ENCODE measurements at places on chromosomes 5 and 9.

DNA sequence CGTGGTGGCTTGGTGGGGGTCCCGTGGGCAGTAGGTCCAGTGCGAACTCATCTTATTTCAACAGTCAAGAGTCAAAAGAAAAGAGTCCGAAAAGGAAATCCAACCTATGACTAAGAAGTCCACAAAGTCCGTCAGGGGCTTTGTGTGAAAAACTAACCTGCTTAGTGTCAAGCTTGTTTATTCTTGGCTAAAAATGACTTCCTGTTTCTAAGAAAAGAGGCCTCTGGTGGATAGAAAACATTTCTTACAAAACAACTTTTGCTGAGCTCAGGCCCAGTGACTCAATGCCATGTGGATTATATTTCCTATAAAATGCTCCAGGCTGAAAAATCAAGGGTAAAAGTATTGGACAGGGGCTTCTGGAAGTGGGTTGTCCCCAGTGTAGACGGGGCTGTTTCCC is 105.9 kb downstream of the GADD45G start:
- DNase-seq = no peak

- no peak for DNase-seq
Measured at GRCh38 chr5:147712598-147712997, 69.9 kb downstream of the JAKMIP2 start.

GRCh38 chr5:79157305-79157704 is 45.7 kb downstream of the BHMT start:
- DNase-seq = no peak

DNA sequence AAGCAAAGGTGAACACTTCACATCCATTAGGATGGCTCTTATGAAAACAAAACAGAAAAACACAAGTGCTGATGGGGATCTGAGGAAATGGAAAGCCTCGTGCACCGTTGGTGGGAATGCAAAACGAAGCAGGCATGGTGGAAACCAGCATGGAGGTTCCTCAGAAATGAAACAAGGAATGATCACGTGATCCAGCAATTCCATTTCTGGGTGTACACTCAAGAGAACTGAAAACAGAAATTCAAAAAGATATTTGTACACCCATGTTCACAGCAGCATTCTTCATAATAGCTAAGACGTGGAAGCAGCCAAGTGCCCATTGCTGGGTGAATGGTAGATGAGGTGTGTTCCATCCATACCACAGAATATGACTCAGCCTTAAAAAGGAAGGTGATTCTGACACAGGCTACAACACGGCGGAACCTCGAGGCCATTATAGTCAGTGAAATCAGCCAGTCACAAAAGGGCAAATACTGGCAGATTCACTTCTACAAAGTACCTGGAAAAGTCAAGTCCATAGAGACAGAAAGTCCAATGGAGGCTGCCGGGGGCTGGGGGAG is 87.2 kb upstream of the RAPGEF1 start:
- no peak for DNase-seq

GRCh38 chr5:53446908-53447307 is 33.5 kb upstream of the FST start:
- no peak for DNase-seq

DNA sequence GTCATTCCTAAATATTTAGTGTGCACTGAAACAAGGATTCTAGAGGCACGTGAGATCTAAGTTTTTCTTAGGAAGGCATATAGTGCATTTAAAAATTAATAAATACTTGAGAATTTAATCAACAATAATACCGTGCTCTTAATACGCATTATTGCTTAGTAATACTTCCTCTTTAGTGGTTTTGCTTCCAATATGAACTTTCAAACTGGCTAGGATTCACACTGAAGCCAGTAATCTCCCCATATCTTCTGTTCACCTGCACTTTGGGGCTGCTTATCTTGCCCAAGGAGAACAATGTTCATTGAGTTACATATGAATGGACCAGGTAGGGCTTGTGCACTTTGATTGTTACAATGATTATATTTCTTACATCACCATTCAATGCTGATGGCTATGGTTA is 180.5 kb upstream of the RIOK2 start:
- no peak for DNase-seq
